Hindlimb muscle (tissue), 1 donor: ENCODE measurements at places on chromosomes 2 and 18.

- no peak for DNase-seq
These were observed 118.5 kb upstream of the ZFP36L2 start for GRCh38 chr2:43344868-43345373.

GRCh38 chr18:75157851-75158250, 51.1 kb downstream of the PTGR3 start:
- no peak for DNase-seq

DNA sequence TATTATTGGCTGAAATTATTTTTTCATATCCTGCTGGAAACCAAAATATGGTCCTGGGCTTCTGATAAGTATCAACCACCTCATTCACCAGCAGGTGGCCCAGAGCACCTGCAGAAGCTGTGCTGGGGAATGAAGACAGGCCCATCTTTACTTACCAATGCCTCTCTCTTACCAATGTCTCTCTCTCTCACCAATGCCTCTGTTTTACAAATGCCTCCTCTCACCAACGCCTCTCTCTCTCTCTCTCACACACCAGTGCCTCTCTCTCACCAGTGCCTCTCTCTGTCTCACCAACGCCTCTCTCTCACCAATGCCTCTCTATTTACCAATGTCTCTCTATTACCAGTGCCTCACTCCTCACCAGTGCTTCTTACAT, 2.3 kb upstream of the MAL start:
- no peak for DNase-seq

- DNase-seq: no peak
These were observed 202.8 kb upstream of the TWIST2 start for GRCh38 chr2:238645095-238645494.

DNA sequence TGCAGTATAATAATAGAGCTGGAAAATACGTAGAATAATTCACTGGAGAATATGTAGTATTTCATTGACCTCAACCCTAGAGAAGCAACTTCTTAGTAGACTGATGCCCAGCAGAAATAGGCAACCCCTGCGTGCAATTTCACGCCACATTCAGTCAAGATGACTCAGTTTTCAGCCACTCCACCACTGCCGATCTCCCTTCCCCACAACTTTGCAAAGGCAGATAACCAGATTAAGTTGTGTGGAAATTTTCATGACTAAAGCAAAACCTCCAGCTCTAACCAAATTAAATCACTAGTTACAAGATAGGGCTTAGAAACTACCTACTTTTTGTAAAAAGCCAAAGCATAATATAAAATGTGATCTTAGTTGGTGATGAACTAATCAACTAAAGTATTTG, 63.3 kb upstream of the STK17B start:
- DNase-seq: no peak

DNA sequence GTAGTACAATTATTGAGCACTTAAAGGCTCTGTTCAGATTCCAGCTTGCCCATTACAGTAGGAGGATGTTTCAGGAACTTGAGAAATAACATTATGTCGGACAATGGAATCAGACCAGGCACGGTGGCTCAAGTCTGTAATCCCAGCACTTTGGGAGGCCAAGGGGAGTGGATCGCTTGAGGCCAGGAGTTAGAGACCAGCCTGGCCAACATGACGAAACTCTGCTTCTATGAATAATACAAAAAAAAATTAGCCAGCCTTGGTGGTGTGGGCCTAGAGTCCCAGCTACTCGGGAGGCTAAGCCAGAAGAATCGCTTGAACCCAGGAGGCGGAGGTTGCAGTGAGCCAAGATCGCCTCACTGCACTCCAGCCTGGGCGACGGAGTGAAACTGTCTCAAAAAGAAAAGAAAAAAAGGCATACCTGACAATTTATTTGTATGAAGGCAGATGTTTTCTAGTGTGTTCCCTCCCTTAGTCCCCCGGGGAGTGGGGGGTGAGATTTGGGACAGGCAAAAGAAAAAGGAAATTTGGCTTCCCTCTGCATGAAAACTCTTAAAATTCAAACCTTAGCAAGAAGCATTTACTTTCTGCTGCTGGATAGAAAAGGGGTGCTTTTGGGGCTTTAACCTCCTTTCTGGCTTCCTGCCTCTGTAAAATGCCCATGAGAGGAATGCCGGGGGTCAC, 13.7 kb upstream of the ZNF532 start:
- DNase-seq: no peak

- no peak for DNase-seq
These were observed 540.0 kb upstream of the GYPC start for GRCh38 chr2:126115975-126116374.

DNA sequence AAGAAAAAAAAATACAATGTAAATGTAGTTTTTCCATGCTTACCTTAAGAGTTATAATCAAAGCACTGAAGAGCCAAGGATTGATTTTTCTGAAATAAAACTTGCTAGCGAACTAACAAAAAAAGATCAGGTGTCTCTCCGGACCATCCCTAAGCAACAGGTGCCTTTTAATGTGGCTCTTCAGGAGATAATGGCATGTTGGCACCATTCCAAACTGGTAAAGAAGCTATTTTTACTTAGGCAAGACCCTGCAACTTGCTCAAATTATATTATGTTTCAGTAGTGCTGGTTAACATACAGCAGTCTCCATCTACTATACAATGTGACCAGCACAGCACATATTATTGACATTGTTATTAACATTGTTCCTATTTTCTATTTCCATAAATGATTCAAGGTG, 2.3 kb upstream of the GCC2 start:
- no peak for DNase-seq

- DNase-seq: no peak
These were observed 45.7 kb downstream of the ITGB1BP1 start for GRCh38 chr2:9377461-9378097.
